Fibroblast of lung (primary cell): ENCODE measurements at places on chromosomes 16 and 17.

DNA sequence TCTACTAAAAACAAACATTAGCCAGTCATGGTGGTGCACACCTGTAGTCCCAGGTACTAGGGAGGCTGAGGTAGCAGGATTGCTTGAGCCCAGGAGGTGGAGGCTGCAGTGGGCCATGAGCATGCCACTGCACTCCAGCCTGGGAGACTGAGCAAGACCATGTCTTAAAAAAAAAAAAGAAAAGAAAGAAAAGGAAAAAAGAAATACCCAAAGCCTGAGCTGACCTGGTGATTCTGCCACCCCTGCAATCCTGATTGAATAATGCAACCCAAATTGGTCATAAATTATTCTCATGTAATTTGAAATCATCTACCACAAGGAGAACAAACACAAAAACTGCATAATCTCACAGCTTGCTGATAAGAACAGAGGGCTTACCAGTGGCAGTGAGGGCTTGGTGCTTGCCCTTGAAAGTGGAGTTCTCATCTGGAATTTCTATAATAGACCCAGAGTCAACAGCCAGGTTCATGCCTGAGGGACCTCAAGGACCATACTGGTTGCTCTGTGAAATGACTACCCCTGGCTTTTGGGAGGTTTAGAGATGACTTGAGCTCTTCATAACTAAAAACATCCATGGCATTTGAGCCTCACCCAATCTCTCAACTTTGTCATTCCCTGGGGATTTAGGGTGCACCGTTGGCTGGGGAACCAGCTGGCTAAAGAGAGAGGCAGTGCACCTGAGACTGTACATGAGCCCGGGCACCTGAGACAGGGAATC lies 35.4 kb upstream of the TMC5 start:
- DNase-seq: no peak

DNA sequence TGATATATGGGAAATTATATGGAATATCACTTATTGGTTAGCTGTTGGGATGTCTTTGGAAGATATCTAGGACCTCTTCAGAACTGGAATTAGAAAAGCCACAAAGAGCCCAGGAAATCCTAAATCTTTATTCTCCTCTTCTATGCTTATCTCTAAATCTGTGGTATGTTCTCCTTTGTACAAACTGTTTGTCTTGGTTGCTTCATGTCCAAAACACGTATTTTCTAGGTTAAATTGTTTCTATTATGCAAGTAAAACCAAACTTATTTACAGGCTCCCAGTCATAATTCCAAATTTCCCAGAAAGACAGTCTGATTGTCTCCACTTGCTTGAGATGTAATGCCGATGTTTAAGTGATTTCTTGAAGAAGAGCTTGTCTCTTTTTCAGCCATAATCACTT lies 650.9 kb downstream of the CDH11 start:
- DNase-seq: peak; percentile 44

DNA sequence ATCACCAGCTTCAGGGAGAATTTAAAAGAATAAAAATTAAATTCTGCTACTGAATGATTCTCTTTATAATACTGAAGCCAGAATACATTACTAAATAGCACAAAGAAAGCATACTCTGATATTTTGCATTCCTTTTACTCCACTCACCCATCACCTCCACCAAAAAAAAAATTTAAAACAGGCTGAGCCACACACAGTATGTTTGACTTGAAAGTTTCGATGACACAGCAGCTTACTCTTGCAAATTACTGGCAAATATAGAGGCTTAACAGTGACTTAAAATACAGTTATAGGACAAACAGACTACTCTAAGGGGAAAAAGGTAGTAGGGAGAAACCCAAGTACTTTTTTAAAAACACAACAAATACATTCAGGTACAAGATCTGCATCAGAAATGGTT lies 39.2 kb downstream of the GPATCH8 start:
- peak; percentile 68 for DNase-seq

- no peak for DNase-seq
These were observed 23.2 kb downstream of the ZNF213 start for GRCh38 chr16:3158026-3158509.

DNA sequence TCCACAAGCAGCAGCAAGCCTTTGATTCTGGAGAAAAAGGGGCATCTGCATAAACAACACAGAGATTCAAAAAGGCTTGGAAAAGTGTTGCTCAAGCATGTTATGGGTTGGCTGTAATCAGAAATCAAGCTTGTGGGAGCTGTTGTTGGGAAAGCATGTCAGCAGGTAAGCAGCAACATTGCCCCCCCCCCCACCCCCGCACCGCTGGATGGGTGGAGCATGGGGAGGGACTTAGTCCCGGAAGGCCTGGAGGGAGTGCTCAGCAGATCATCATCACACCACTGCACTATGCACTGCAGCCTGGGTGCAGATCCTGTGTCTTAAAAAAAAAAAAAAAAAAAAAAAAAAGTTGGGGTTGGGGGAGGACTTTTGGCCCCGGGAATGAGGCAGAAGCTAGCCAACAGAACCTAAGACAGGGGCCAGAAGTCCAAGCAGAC lies 16.8 kb upstream of the AKAP1 start:
- no peak for DNase-seq

GRCh38 chr17:39732586-39732985 lies 2.3 kb upstream of the MIEN1 start:
- no peak for DNase-seq
